Activated T-cell treated with anti-CD3 and anti-CD28 coated beads for 1 hour (primary cell): ENCODE measurements at places on chromosomes 7 and 10.

- no peak for DNase-seq
Observed at GRCh38 chr7:94656925-94657731, 1.2 kb upstream of the SGCE start.

GRCh38 chr7:136184719-136185118 is 207.6 kb upstream of the MTPN start:
- no peak for DNase-seq

- no peak for DNase-seq
Observed at GRCh38 chr10:85458324-85458723, 908.3 kb downstream of the GRID1 start.

DNA sequence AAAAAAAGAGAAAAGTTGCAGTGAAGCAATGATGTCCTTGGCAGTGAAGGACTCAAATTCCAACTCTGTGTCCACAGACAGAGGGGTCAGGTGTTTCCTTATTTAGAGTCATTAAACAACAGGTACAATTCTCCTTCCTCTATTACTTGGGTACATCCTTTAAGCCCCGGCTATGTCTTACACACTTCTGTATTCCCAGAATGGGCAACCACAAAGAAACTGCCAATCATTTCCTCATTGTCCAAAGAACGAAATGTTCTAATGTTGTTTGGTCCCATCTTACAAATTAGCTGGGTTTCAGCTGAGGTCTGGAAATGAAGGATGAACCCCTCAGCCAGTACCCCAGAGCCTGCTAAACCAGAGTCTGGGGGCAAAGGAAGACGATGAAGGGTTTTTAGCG is 59.5 kb downstream of the GRB10 start:
- DNase-seq: no peak

GRCh38 chr7:38321515-38321944 is 48.1 kb upstream of the TARP start:
- no peak for DNase-seq

GRCh38 chr7:3408814-3409595 is 108.0 kb downstream of the SDK1 start:
- no peak for DNase-seq

DNA sequence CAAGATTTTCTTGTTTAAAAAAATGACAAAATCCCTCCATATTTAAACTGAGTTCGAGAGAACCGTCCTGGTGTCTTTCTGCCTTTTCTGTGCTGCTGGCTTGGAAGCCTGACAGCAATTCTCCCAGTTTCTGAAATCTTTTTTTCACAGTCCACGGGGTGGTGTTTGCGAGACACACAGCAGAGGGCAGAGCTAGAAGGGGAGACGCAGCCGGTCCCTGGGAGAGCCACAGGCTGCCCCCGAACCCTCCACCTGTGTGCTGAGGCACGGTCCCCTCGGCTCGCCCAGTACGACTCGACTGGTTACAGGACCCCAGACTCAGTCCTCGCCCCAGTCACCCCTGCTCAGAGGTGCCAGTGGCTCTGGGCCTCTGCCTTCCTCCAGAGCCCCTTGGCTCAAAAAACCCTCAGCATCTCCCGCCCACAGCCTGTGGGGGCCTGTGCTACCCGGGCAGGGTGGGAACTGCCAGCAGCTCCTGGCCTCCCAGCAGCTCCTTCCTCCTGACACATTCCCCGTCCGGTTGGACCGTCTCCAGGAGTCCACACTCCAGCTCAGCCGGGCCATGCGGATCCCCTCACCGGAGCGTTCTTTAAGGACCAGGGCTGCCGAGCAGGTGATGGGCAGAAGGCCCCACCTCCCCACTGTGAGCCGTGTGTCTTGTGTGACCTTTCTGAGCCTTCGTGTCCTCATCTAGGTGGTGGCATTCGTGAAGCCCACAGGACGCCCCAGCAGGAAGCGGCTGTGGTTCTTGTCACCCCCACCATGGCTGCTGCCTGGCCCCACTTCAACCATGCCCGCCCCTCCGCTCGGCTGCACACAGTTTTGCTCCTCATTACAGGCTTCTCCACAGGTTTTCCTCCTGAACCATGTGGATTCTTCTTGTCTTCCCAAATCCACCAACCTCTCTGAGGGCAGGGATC is 52.3 kb upstream of the EN2 start:
- no peak for DNase-seq

- DNase-seq: no peak
Observed at GRCh38 chr7:96269246-96269994, 52.5 kb downstream of the SLC25A13 start.

GRCh38 chr7:129741743-129742213 is 130.3 kb downstream of the NRF1 start:
- DNase-seq: no peak

DNA sequence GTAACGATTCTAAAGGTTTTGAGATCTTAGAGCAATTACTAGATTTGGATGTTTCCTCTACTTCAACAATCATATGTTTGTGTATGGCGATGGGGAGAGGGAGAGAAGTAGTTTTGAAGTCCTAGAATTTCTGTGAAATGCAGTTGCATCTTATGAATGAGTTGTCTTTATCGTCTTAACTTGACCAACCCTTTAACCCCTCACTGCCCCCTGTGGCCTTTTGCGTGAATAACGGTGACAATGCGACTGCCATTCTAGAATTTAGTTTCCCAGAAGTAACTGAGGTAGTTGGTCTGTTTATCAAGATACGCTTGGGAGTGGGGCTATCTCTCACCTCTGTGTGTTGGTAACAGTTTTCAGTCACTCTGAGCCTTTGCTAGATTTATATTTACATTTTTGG is 204.6 kb downstream of the HDAC9 start:
- DNase-seq: no peak

DNA sequence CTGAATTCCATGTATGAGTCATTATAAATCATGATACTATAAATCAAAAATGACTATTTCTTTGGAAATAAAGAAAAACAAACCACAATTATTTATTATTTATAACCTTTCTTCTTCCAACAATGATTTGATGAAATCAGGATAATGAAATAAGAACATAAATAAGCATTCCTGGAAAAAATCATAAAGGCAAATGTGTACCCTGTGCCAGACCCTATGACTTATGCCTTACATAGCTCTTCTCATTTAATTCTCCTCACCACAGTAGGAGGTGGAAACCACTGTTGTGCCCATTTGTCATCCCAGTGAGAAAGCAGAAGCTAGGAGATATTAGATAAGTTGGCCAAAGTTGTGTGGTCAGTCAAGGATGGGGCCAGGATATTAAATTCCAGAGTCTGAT is 255.1 kb downstream of the DOCK4 start:
- no peak for DNase-seq

GRCh38 chr10:114017271-114017670 is 26.4 kb upstream of the ADRB1 start:
- no peak for DNase-seq

DNA sequence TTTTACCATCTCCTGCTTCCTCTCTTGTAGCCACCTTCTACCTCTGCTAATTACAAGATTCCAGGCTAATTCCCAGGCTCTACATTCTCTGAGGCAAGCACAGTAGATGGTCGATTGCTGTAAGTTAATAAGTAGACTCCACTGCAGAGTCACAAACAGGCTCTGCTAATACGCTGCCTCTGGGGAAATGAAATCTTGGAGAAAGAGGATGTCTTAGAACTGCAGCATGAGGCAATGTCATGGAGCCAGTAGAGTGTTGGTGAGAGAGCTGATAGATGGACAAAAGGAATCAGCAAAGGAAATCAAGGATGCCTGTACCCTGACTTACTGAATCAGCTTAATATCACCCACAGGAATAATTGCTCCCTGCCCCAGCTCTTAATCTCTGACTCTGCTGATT is 1260.3 kb downstream of the XPNPEP1 start:
- DNase-seq: no peak

- DNase-seq: no peak
Observed at GRCh38 chr10:129741280-129741977, 222.6 kb downstream of the EBF3 start.

GRCh38 chr10:101781984-101782810 is 1.0 kb downstream of the NPM3 start:
- DNase-seq: no peak

DNA sequence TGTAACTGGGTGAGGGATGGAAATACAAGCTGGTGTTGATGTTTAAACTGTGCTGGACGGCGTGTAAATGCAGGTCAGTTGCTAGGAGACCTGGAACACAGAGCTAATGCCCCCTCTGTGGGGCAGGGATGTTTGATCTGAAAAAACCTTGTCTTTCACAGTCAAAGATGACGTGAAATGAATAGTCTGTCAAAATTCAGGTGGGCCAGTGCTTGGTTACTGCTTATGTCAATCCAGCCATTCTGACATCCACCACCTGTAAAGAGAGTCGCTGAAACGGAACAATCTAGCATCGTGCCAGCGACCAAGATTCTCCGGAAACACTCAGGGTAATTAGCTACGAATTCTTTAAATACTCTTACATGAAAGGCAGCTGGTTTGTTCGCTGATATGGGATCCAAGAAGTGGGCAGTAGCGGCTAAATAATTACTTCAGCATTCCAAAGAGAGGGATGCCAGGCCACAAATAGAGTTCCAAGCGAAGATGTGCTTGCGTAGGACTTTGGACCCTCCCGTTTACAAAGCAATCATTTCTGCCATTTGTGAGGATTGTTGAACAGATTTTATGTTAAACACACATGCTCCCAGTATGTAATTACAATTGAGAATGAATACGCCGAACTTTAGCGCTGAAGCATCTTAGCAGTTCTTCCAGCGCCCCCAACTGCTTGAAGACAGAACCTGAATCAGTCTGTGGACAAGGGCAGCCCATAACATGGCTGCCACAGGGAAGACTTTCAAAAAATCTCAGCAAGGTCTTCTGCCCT is 7.3 kb upstream of the ASB4 start:
- no peak for DNase-seq

DNA sequence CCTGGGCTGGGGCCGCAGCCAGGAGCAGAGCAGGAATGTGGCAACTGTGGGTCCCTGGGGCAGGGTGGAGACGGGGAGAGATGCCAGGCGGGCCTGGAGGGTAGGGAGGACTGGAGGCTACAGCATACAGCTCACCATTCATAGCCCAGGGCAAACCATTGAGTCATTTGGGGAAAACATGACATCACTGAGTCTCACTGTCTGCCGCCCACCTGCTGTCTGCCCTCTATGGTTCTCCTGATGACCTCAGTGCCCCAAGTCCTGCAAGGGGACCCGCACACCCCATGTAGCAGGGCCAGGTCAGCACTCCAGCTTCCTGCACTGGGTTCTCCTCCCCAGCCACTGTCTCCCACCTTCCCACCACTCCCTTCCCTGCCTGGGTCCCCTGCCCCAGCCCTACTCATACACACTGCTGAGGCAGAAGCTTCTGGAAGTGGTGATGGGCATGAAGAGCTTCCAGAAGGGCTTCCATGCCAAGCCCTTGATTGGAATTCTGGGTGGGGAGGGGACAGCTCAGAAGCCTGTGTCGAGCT is 10.4 kb downstream of the CHST3 start:
- DNase-seq: no peak

DNA sequence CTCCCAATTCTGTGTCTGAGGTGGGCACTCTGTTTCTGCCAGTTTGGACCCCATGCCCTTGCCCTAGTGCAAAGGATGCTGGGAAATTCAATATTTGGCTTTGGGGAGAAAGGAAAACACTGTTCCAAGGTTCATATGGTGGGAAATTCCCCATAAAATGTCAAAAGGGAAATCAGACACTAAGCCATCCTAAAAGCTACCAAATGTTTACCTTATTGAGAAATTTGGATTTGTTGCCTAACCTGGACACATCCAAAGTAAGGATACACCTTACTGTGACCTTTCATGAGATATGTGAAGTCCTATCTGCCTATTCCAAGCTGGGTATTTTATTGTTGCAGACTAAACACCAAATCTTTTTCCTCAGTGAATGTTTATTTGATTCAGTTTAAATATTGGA is 109.1 kb downstream of the CYP26A1 start:
- DNase-seq: no peak

DNA sequence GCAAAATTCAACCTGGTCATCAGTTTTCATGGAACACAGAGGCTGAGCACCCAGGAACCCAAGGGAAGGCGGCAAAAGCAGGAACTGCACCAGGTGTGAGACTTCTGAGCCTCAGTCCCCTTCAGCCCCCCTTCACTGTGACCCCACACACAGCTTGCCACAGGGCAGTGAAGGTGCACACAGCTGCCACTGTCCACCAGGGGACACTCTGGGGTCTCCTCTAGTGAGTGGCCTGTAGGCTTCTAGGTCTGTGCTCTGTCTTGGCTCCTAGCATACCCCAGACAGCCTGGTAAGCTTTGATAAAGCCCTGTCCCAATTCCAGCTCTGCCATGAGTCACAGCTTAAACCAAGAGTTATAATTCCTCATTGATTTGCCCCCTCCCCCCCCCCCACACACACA is 12.1 kb downstream of the KCNH2 start:
- no peak for DNase-seq

- DNase-seq: no peak
Observed at GRCh38 chr7:74482629-74483401, 29.1 kb downstream of the GTF2IRD1 start.

- DNase-seq: no peak
Observed at GRCh38 chr10:113576852-113577251, 24.0 kb downstream of the HABP2 start.

GRCh38 chr7:27427416-27427815 is 184.8 kb downstream of the EVX1 start:
- DNase-seq: no peak

DNA sequence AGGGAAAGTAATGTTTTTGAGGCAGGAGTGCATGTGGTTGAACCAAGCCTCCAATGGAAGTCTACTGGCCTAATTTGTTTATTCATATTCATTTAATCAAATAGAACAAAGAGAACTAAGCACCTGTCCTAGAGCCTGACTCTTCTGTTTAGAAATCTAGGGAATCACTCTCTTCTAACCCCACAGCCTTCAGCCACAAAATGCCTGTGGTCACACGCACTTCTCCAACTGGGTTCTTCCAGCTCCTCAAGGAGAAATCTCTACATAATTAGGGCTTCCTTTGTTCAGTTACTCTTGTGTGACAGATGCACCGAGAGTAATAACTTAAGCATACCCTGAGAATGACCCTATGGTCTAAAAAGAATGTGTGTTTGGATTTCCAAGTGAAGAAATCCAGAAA is 133.7 kb upstream of the NAMPT start:
- no peak for DNase-seq

GRCh38 chr7:34064519-34065158 is 159.3 kb downstream of the BMPER start:
- DNase-seq: no peak

GRCh38 chr10:51141010-51141409 is 66.7 kb downstream of the PRKG1 start:
- no peak for DNase-seq

- DNase-seq: no peak
Observed at GRCh38 chr7:6917258-6917657, 91.2 kb upstream of the CCZ1B start.

DNA sequence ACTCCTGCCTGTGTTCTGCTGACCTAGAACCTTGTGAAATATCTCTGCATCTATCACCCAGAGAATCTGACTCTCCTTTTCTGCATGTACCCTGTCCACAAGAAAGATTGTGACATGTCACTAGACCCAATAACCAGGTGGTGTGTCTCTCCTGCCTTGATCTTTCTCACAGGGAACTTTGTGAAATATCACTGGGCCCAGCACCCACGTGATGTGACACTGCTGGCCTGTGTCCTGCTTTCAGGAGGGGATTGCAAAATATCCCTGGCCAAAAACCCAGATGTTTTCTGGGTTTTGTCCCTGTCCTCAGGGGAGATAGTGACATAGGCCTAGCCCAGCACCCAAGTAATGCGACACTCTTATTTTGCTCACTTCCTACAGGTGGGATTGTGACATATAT is 10.1 kb upstream of the ZNF107 start:
- no peak for DNase-seq
